ENCODE measurements at places on chromosomes 3 and 15.

DNA sequence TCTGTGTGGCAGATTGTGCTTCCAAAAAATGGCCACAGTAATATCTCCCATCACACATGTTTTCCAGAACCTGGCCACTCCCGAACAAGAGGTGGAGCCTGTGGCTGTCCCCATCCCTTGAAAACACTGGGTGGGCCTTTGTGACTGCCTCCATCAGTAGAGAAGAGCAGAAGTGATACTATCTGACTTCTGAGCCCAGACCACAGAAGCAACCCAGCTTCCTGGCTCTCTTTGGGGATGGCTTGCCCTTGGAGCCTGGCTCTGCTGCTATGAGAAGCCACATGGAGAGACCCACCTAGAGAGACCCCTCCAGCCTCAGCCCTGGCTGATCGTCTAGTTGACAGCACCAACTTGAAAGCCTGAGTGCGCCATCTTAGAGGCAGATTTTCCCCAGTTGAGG is 39.8 kb upstream of the CMTM8 start:
- DNase-seq = no peak

- peak; percentile 56 for DNase-seq
Measured at GRCh38 chr3:151838574-151839312, 24.8 kb downstream of the AADAC start.

GRCh38 chr3:143865302-143865701 is 17.0 kb upstream of the SLC9A9 start:
- DNase-seq = no peak

GRCh38 chr15:69143756-69144436 is 16.5 kb upstream of the GLCE start:
- no peak for DNase-seq

- no peak for DNase-seq
Measured at GRCh38 chr3:14256046-14256445, 77.4 kb downstream of the LSM3 start.

Data from RWPE1 (cell line).